Activated naive CD4-positive, alpha-beta T cell treated with Interleukin-2 at 50 U/mL for 16 hours (primary cell): ENCODE measurements at places on chromosomes 6 and 20.
A peak's percentile ranks its signal among the peaks of the same experiment; 100 is the strongest.

- DNase-seq = no peak
Measured at GRCh38 chr6:2516059-2516458, 234.7 kb downstream of the MYLK4 start.

- no peak for DNase-seq
Measured at GRCh38 chr20:4736875-4737274, 15.2 kb downstream of the PRND start.

- DNase-seq = peak; percentile 34
Measured at GRCh38 chr6:26232940-26233648, 131.9 kb upstream of the BTN3A2 start.

- no peak for DNase-seq
Measured at GRCh38 chr6:164072240-164072666, 657.7 kb downstream of the QKI start.

DNA sequence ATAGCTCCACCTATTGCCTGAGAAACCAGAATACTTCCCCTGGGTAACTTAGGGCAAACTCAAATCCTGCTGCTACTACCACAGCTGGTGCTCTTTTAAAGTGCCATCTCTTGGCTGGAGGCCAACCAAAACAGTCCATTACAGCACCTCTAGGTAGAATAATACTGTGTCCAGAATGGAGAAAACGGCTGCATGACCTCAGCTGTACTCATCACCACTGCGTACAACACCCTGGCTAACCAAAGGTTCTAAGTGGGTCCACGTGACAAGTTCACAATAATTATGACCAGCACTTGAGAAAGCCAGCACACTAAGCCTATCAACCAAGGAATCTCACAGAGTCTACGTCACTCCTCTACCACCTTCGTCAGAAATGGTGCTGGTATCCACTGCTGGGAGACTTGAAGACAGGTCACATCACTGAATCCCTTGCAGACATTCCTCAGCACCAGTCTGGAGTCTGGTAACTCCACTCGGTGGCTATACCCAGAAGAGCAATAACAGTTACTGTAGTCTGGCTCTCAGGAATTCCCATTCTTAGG, 40.9 kb upstream of the PKIB start:
- no peak for DNase-seq

DNA sequence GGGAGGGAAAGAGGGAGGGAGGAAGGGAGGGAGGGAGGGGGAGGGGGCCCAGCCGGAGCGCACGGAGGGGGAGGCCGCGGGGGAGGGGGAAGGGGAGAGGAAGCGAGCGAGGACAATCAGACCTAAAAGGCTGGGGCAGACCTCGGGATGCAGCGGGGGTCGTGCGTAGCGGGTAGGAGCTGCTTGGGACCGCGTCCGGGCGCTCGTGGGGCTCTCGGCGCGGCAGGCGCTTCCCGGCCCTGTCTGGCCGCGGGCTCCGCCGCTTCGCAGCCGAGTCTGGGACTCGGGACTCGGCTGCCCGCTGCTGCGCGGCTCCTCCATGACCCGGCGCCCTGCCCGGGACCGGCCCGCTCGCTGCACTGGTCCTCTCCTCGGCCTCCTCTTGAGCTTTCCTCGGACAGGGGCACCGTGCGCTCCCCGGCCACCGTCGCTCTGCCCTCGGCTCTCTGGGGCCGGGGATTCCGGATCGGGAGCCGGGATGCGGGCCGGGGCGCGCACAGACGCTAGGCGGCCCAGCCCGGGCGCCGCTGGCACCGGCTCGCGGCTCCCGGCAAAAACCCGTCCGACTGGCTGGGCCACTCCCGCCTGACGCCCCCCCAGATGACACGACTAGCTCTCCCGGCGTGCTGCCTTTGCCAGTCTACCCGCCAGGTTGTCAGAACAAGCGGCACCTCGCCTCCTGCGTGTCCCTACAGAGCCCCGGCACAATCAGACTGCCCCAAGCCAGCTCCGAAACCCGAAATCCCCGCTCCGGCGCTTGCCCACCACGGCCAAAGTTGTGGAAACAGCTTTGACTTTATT, 2.2 kb downstream of the TFAP2A start:
- no peak for DNase-seq

GRCh38 chr6:24249926-24250325, 107.9 kb downstream of the DCDC2 start:
- DNase-seq = no peak

GRCh38 chr6:156425359-156426020, 351.7 kb upstream of the ARID1B start:
- no peak for DNase-seq

DNA sequence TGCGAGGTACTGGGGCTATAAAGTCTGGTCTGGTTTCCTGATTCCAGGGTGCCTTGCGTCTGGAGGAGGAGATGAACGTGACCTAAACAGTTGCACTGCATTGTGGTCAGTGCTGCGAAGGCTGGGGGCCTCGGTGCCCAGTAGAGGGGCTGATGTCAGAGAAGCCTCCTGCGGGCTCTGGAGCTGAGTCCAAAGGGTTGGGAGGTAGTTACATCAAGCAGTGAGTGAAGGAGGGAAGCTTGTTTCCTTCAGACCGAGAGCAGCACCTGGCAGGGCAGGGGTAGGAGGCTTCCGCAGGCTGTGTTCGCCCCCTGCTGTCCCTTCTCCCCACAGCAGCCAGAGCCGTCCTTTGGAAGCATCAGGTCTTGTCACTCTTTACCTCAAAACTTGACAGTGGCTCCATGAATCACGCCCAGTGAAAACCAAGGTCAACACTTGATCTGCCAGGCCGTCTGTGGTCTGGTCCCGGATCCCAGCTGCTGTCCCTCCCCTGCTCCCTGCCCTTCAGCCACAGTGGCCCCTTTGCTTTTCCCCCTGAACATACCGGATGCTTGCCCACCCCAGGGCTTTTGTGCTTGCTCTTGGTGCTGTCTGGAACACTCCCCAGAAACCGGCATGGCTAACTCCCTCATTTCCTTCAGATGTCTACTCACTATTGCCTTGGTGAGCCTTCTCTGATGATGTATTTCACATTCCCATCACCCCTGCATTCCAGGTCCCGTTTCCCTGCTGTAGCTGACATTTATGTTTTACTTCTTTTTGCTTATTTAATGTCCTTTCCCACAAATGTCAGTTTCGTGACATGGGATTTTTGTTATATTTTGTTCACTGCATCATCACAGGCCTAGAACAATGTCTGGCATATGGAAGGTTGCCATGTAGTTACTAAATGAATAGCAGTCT, 7.0 kb downstream of the DYNLRB1 start:
- DNase-seq = peak; percentile 58

- DNase-seq = no peak
Measured at GRCh38 chr6:125544819-125545218, 204.6 kb upstream of the HEY2 start.
